Suppressor macrophage (primary cell): ENCODE measurements at places on chromosomes 13 and 19.

GRCh38 chr13:61162636-61163035 is 253.0 kb downstream of the PCDH20 start:
- DNase-seq, result no peak

- peak; percentile 73 for DNase-seq
These were observed 59.8 kb upstream of the C1QTNF9 start for GRCh38 chr13:24249624-24250023.

DNA sequence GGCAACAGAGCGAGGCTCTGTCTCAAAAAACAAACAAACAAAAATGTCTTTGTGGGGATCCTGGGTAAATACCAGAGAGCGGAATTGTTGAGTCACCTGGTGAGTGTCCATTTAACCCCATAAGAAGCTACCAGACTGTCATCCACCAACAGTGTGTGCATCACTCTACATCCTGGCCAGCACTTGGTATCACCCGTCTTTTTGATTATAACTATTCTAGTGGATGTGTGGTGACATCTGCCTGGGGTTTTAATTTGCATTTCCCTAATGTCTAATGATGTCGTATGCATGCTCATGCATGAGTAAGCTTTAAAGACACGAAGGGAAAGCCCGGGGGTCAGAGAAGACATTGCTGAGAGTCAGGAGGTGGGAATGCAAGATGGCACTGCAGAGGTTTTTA is 126.7 kb upstream of the MRI1 start:
- no peak for DNase-seq

GRCh38 chr13:98599502-98600328 is 22.8 kb upstream of the STK24 start:
- DNase-seq, result no peak

DNA sequence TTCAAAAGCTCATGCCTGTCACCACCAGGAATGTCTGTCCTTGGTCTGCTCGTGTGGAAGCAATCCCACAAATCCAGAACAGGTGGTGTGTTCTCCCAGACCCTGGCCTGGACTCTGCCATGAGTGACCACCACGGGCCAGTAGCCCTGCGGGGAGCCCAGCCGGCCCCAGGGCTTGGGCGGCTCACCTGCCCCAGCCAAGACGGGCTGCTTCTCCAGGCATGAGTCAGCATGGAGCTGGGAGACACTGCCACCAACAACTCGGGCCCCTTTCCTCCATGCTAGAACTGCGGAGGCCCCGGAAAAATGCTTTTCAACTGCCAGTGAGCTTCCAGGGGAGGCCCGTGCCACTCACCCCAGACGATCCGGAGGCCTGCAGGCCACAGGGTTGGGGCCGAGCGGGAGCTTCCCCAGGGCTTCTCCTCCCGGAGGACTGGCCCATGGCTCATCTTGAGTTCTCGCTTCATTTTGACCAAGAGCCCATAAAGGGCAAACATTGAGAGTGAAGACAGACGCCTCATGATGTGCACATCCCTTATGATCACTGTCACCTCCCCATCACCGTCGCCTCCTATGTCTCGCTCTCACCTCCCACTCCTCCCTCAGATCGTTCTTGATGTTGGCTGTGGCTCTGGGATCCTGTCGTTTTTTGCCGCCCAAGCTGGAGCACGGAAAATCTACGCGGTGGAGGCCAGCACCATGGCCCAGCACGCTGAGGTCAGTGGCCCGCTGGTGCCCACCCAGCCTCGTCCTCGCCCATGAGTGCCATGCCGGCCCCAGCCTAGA is 16.7 kb downstream of the YIPF2 start:
- no peak for DNase-seq

DNA sequence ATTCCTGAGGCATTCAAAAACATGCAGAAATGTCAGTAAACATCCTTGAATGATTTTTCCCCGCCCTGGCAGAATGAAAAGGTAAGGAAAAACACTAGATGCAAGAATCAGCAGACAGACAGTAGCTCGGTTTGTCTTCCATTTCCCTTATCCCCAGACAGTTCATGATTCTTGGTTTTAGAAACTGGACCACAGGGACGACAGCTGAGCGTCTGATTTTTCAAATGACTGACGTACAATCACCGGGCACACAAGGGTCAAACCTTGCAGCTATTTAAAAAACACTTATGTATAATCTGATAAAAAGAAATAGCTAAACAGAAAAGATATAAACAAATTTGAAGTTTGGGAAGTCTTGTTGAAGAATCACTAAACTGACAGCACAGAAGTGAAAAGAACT is 47.1 kb downstream of the DCLK1 start:
- DNase-seq, result no peak

GRCh38 chr19:12757544-12758274 is 6.1 kb downstream of the BEST2 start:
- DNase-seq, result peak; percentile 89

- no peak for DNase-seq
These were observed 9.2 kb upstream of the SERP2 start for GRCh38 chr13:44364345-44365000.

DNA sequence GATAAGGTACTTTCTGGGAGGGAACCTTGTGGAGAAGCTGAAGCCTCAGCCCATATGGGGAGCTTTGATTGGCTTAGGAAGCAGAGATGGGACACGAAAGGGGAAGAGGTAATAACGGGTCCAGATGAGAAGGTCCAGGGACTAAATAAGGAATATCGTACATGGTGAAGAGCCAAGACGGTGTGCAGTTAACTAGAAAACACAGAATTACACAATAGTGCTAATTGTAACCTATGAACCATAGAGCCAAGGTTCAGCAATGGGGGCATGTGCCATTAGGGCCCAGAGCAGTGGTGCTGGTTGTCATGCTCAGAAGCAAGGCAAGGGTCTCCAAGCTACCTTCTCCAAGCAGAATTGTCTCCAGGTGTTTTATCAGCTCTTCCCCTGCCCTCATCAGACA is 106.1 kb downstream of the IRS2 start:
- no peak for DNase-seq

DNA sequence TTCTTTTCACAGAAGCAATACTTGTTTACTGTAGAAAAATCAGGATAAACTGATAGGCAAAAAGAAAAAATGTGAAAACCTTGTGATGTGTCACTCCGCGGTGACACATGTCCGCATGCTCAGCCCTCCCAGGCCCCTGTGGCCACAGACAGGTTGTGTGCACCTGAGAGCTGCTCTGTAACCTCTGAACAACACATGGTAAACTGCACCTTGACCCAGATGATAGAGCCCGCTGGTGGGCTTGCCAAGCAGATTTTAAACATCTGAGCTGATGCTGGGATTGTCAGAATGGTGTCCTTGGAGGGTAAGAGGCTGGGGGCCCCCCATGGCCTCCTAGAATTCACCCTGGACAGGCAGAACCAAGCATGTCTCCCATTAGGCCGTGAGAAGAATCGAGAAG is 33.8 kb downstream of the DHRS12 start:
- no peak for DNase-seq

DNA sequence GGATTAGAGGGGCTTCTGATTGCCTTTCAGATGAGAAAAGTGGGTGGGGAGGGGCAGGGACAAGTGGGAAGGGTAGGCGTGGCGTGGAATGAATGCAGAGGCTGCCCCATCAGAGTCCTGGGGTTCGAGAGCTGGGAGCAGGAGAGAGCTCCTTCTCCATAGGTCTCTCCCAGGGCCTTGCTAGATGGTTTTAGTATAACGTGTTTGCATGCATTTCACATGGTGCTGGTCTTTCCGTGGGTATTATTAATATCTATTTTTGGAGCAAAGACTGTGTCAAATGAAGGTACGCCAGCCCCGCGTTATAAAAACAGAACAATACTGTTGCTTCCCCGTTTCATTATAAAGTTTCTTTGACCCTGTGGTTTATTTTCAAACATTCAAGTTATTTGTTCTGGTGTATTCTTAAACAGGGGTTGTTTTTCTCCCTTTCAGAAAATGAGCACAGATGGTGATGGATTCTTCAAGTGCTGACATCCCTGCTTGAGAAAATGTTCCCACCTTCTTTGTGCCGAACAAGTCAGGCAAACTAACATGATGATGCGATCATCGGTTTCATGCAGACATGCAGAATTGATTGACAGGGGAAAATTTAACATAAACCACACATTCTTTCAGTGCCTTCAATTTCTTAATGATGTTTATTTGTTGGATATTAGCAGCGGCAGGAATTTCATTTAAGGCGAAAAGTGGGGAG is 62.1 kb upstream of the ZNF536 start:
- DNase-seq, result no peak

DNA sequence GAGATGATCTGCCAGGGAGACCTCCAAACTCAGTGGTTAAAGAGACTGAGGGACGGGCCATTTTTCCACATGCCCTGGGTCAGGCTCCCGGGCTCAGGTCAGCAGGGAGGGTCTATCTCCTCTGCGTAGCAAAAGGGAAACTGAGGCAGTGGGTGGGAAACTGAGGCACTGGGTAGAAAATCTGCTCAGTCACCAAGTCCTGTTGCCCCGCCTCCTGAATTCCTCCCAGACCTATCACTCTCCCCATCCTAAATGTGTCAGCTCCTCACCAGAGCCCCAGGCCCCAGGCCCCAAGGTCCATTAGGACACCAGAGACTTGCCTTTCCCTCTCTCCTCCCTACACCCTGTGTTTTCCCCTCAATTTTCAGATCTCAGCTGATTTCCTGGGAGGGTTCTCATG is 2.4 kb downstream of the CD320 start:
- no peak for DNase-seq
